ENCODE measurements at places on chromosomes 11 and 22.

DNA sequence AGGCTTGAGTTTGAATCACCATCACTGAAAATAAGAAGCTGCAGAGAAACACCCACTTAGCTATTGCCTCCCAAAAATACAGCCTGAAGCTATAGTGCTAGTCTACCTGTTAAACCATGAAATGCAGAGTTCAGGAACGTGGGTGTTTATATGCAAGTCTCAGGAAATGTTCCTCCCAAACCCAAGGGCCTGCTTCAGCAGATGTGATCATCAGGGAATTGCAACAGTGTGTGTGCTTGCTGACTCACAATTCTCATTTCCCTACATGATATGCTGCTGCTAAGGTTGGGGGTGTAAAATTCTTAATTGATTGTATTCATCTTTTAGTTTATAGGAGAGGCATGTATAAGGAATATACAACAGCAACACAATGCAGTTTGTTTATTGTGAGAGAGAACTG, 49.6 kb downstream of the NUP98 start:
- no peak for DNase-seq

- no peak for DNase-seq
Measured at GRCh38 chr11:22337596-22338485, at the start of gene SLC17A6. Gene SLC17A6 (plus strand): TSS chr11:22338381. CDS start chr11:22338534, 153 bp downstream.

DNA sequence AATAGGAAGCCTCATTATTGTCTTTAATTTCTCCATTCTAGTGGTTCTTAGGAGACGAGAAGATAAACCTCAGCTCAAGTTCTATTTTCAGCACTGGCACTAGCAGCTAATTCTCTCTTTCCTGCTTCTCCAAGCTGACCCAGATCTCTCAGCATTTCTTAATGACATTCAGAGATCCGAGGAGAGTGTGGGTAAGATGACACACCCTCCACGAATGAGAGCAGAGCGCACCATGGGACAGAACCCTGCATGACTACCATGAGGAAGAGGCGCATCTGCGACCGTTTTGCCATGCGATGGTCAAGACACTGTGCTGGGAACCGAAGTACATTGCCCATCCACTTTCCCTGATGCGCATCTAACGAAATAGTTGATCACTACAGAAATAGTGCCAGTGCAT, 241.8 kb downstream of the LARGE1 start:
- DNase-seq: no peak

GRCh38 chr22:17896586-17896985, 122.3 kb upstream of the BID start:
- DNase-seq: no peak

GRCh38 chr11:6468712-6469495, 4.8 kb downstream of the TRIM3 start:
- no peak for DNase-seq

DNA sequence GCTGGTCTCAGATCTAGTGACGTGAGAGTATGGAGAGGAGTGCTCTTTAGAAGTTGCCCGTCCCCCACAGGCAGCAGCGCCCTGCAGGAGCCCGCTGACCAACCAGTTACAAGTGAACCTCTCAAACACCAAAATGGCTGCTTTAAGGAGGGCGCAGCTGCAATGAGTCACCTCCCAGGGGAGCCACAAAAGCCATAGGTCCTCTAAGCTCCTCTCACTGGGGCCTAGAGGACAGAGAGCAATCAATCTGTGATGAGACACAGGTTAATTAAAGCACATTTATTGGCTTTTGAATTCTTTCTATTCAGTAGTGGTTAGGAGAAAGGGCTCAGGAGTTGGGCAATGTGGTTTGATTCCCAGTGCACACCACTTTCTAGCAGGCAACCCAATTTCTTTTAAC, 15.5 kb upstream of the RAPSN start:
- DNase-seq: no peak
